ENCODE measurements at places on chromosomes 5 and 9.

DNA sequence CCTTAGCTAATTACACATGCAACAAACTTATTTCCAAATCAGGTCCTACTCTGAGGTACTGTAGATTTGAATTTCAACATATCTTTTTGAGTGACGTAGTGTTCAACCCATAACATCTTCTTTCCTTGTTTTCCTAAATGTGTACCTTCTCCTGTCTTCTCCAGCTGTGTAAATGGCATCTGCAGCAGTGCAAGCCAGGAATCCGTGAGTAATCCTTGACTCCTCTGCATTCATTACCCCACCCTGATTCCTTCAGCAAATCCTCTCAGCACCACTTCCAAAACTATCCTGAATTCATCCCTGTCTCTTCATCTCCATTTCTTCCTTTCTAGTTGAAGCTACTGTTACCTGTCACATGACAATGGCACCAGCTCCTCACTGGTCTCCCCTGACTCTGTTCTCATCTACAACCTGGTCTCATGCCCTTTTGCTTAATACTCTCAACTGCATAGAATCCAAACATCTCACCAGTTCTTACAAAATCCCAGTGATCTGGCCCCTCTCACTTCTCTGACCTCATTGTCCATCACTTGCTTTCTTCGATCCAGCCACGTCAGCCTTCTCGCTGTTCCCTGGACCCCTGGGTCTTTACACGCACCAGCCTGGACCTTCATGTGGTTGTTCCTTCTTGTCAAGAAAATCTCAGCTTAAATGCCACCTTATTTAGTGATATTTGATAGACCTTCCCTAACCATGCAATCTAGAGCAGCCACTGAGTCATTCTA, 14.6 kb upstream of the TRAF1 start:
- no peaks in the 10 kb centered on the region for H3K27me3 ChIP-seq
- no peaks in the 10 kb centered on the region for H3K4me1 ChIP-seq
- DNase-seq, result no peak
- H3K27ac ChIP-seq, result no peak overlapping the region
- H3K4me3 ChIP-seq, result no peak overlapping the region

- DNase-seq, result no peak
- no peak overlapping the region for H3K4me3 ChIP-seq
These were observed 41.9 kb downstream of the ZNF354A start for GRCh38 chr5:178688551-178688950.

DNA sequence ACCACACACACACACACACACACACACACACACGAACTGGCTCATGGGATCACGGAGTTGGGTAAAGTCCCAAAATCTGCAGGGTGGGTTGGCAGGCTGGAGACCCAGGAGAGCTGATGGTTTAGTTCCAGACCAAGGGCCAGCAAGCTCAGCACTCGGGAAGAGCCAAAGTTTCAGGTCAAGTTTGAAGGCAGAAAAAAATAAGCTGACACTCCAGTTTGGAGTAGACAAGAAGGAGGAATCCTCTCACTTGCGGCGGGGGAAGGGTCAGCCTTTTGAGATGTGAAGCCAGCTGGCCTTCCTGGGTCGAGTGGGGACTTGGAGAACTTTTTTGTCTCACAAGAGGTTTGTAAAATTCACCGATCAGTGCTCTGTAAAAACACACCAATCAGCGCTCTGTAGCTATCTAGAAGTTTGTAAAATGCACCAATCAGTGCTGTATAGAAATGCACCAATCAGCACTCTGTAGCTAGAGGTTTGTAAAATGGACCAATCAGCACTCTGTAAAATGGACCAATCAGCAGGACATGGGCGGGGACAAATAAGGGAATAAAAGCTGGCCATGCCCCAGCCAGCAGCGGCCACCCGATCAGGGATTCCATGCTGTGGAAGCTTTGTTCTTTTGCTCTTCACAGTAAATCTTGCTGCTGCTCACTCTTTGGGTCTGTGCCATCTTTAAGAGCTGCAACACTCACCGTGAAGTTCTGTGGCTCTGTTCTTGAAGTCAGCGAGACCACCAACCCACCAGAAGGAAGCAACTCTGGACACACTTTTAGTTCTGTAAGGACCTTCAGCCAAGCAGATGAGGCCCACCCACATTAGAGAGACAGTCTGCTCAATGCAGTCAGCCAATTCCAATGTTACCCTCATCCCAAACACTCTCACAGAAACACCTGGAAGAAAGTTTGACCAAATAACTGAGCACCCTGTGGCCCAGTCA, 37.8 kb upstream of the UNC5A start:
- no peaks in the 10 kb centered on the region for H3K36me3 ChIP-seq
- H3K27ac ChIP-seq, result no peak overlapping the region
- DNase-seq, result no peak
- H3K27me3 ChIP-seq, result no peaks in the 10 kb centered on the region
- H3K4me1 ChIP-seq, result no peaks in the 10 kb centered on the region

GRCh38 chr9:135647884-135648283, 8.5 kb upstream of the GLT6D1 start:
- no peak overlapping the region for H3K4me3 ChIP-seq
- H3K27ac ChIP-seq, result no peak overlapping the region
- peaks cover 4% of the 10 kb centered on the region for H3K36me3 ChIP-seq
- no peaks in the 10 kb centered on the region for H3K4me1 ChIP-seq
- DNase-seq, result no peak

- H3K4me1 ChIP-seq, result no peaks in the 10 kb centered on the region
- no peak overlapping the region for H3K27ac ChIP-seq
- no peaks in the 10 kb centered on the region for H3K36me3 ChIP-seq
- no peak for DNase-seq
These were observed 266.8 kb upstream of the ACTBL2 start for GRCh38 chr5:57749396-57749795.

- H3K4me3 ChIP-seq, result no peak overlapping the region
- DNase-seq, result no peak
- H3K27ac ChIP-seq, result no peak overlapping the region
- H3K36me3 ChIP-seq, result no peaks in the 10 kb centered on the region
- no peaks in the 10 kb centered on the region for H3K27me3 ChIP-seq
These were observed 40.0 kb downstream of the ADAMTS19 start for GRCh38 chr5:129500101-129500500.

DNA sequence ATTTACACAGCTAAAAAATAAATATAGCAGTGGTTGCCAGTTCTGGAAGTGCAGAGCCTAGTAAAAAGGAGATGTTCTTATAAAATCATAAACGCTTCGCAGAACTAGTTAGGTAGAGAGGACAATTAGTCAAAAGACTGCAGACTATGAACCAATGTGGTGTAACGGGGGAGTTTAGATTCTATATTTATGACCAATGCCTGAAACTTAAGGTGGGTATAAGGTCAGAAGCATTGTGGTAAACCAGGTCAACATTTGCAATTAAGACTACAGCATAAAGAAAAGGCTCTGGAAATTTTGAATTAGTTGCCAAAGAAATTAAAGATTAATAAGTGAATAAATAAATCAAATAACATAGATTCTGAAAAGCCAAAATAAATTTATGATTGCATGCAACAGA, 370.4 kb downstream of the PRDM9 start:
- H3K4me3 ChIP-seq, result no peak overlapping the region
- H3K36me3 ChIP-seq, result no peaks in the 10 kb centered on the region
- H3K27me3 ChIP-seq, result no peaks in the 10 kb centered on the region
- no peaks in the 10 kb centered on the region for H3K4me1 ChIP-seq
- no peak for DNase-seq
- H3K27ac ChIP-seq, result no peak overlapping the region

DNA sequence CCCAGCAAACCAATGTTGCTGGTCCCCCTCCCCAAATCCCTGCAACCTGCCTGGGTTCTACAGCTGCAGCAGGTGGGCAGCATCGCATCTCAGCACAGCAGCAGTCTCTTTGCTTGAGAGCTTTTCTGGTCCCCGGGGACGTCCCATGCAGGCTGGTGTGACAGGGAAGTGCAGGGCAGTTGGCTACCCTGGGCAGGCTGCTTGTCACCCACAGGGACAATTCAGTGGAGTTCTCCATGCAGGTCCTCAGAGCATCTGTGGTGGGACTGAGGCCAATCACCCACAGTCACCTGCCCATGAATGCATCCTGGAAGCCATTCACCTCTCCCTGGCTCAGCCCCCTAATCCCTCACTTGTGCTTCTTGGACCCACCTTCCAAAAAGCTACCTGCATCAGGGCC, 43.9 kb upstream of the SEMA4D start:
- peaks cover 6% of the 10 kb centered on the region for H3K4me1 ChIP-seq
- H3K27ac ChIP-seq, result no peak overlapping the region
- H3K36me3 ChIP-seq, result no peaks in the 10 kb centered on the region
- H3K27me3 ChIP-seq, result no peaks in the 10 kb centered on the region
- DNase-seq, result no peak

- no peaks in the 10 kb centered on the region for H3K36me3 ChIP-seq
- H3K4me1 ChIP-seq, result peaks cover 4% of the 10 kb centered on the region
- H3K4me3 ChIP-seq, result no peak overlapping the region
- no peak for DNase-seq
These were observed 52.8 kb upstream of the CAST start for GRCh38 chr5:96609369-96609768.

DNA sequence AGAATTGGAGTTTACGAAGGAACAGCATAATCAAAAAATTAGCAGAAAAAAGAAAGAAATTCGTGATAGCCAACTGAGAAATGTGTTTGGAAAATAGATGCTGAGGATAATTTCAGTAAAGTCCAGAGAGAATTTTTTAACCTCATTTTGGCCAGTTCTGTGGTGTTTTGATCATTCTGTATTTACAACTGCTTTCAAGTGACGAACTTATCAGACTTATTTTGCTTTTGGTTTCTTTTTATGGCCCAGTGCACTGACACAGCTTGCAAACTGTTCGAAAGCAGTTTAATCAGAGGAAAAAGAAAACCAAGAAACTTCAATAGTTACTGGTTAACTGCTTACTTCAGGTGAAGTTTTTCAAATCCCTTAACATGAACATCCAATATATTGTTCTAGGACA, 1.9 kb downstream of the SDHA start:
- DNase-seq, result no peak
- no peak overlapping the region for H3K4me3 ChIP-seq
- no peak overlapping the region for H3K27ac ChIP-seq
- H3K36me3 ChIP-seq, result peaks cover 12% of the 10 kb centered on the region

DNA sequence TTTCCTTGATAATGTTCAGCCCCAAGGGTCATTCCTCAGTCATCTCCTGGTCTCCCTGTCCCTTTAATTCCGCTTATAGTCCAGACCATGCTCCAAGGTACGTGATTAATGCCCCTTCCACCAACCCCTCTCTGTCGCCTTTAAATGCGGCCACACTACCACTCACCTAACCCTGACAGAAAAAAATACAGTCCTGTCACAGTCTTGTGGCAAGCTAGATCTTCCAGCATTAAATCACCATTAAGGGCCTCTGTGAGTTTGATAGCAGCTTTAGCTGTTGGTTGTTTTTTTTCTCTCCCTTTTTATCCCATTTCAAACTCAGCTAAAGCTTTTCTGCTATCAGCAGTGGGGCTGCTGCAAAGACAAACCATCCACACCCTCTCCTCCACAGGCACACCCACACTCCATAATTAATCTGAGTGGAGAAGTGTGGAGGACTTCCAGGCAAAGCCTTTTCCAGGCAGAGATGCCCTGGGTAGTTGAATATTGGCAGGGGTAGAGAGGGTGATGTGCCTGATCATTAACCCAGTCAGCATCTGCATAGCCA, 522.7 kb upstream of the CLINT1 start:
- no peak for DNase-seq
- H3K4me1 ChIP-seq, result no peaks in the 10 kb centered on the region
- H3K27me3 ChIP-seq, result no peaks in the 10 kb centered on the region

- no peak for DNase-seq
- H3K4me1 ChIP-seq, result peaks cover 2% of the 10 kb centered on the region
- H3K27me3 ChIP-seq, result no peaks in the 10 kb centered on the region
- H3K4me3 ChIP-seq, result no peak overlapping the region
These were observed 280.0 kb upstream of the EFNA5 start for GRCh38 chr5:107950776-107951175.

GRCh38 chr9:3659647-3660046, 133.8 kb upstream of the RFX3 start:
- DNase-seq, result no peak
- H3K27me3 ChIP-seq, result no peaks in the 10 kb centered on the region
- H3K4me3 ChIP-seq, result no peak overlapping the region
- no peak overlapping the region for H3K27ac ChIP-seq
- no peaks in the 10 kb centered on the region for H3K4me1 ChIP-seq
- H3K36me3 ChIP-seq, result no peaks in the 10 kb centered on the region

Data from trophoblast cell (in vitro differentiated cells and primary cell).